ENCODE measurements at places on chromosomes 1 and 21.

DNA sequence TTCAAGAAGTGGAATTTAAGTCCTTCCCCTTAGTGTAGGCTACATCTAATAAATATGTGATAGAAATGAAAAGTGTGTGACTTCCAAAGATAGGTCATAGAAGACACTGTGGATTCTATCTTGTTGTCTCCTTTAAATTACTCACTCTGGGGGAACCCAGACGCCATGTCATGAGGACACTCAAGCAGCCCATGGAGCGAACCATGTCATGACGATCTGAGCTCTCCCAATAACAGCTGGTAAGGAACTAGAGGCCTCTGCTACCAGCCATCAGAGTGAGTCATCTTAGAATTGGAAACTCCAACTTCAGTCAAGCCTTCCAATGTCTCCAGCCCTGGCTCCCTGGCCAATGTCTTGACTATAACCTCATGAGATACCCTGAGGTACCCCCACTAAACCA lies 6.3 kb downstream of the COA7 start:
- no peak for DNase-seq

GRCh38 chr21:37829447-37829846 lies 86.8 kb downstream of the KCNJ6 start:
- no peak for DNase-seq

- DNase-seq: no peak
Measured at GRCh38 chr1:161915051-161915503, 108.6 kb downstream of the OLFML2B start.

DNA sequence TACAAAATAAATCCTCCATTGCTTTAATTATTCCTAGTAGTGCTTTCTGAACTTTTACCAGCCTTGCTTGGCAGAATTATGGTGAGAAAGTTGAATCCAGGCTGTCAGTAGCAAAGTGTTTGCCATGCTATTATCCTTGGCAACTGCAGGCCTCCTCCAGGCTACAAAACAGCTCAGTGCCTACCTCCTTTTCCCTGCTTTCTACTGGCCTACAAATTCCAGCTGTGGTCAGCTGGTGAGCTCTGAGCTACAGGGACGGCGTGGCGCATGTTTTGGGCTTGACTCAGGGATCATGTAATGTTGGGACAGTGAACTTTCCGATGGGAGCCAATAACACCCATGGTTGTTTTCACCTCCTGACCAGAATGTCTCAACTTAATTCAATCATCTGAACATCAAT lies 456.1 kb upstream of the ADAMTS5 start:
- DNase-seq: no peak
